ENCODE measurements at places on chromosomes 2 and 18.

DNA sequence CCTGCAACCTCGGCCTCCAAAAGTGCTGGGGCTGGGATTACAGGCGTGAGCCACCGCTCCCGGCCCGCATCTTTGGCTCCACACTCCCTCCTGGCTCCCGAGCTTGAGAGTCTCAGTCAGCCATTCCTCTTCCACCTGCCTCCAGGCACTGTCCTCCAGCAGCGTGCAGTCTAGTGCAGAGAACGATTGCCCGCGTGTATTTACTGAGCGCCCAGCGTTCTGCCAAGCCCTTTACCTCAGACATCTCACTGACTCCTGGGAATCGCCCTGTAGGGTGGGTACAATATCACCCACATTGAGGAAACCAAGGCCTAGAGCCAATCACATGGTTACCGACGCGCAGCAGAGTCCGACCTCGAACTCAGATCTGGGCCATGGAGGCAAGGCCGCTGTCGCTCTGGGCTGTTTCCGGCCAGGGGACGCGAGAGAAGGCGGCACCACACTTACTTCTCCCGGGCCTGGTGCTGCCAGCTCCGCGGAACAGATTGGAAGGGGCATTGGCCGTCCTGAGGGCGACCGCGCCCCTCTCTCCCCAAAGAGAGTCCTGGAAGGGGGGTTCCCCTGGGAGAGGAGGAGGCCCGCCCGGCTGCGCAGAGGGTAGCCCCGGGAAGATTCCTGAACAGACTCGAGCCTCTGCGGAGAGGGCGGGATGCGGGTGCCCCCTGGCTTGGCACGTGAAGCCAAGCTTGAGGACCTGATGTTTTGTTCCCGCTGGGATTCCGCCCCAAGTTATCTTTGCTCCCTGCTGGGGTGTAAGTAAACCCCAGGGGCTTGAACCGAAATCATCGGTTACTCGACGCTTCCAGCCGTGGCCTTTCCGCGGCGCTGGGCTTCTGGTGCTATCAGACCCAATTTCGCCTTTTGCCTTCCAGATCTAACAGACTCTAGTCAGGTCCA lies 5.2 kb upstream of the DLX2 start:
- no peak for DNase-seq

DNA sequence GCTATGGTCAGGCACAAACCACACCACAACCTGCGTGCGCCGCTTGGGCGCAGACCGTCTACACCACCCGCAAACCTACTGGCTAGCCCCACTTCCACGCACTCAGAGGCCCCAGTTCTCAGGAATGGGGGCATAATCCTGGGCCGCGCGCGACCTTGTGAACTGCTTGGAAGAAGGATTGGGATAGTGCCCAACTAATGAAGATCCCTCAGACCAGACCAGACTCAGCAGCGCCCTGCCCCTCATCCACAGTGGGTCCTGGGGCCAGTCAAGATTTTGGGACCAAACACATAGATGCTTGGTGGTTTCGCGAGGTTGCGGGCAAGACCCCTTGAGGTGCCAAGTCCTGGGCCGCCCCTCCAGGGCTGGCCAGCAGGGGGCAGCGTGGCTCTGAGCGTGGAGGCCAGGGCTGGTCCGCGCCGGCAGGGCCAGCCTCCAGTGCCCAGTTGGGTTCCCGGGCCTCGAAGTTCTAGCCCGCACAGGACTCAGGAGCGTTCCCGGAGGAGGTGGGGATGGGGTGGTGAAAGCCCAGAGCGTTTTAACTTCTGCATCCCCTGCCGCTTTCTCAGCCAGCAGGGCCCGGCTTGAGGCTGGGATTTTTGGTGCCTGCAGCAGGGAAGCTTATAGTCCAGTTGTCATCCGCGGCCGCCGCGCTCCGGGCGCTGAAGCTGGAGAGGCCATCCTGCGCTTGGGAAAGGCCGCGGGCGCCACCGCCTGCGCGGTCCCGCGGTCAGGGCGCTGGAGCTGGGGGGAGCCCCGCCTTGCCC lies 8.3 kb downstream of the OSR1 start:
- DNase-seq: peak; percentile 44

- DNase-seq: no peak
Measured at GRCh38 chr2:199113111-199113510, 344.6 kb downstream of the SATB2 start.

- DNase-seq: no peak
Measured at GRCh38 chr18:65439188-65439587, 311.6 kb upstream of the CDH7 start.

DNA sequence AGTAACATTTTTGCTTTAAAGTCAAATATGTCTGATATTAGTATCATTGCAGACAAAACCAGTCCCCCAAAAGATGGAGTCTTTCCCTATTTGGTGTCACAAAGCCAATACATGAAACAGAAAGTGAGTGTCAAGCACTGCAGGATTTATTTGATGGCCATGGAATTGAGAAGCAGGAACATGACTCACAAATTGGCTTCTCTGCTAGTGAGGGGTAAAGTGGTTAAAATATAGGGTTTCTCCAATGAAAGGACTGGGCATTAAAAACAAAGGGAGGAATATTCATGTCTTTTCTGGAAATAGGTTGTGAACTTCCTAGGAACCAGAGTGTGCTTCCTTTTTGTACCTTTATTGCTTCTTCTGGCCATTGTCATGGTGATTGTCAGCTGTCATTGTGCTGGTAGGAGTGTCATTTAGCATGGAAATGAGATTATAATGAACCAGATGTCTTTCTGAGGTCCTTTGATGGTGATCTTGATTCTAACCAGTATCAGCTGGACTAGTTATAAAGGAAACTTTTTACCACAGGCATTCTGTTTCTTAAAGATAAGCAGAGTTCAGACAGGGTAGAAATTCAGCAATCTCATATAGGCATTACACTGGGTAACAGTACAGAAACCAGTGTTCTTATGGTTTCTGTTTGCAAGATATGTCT lies 4.1 kb downstream of the REG1B start:
- DNase-seq: no peak

- no peak for DNase-seq
Measured at GRCh38 chr2:94996305-94997100, 29.0 kb upstream of the MAL start.

DNA sequence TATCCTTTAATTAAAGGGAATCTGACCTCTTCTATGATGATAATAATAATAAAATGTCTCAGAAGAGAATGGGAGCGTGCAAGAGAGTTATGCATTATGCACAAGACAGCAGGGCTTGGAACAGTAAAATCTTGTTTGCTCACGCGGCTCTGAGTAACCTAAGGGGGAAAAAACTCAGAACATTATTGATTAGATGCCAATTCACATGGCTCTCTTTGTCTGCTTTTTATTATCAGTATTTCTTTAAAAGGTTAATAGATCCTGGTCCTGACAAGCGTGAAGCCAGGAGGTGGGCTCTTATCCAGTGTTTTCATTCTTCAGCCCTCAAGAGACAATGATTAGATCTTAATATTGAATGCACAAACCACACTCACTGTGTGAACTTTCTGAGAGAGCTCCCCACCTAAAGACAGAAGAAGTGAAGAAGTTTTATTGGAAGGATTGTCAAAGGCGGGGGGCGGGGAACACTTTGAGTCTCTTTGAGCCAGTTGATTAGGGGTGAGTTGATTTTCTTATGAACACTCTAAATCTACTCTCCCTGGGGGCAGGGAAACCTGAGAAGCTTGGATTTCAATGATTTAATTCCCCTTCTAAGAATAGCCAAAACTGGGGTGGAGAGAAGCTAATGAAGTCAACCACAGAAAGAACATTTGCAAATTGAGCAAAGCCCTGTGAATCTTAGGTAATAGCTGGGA lies 127.5 kb upstream of the CTAGE1 start:
- no peak for DNase-seq

DNA sequence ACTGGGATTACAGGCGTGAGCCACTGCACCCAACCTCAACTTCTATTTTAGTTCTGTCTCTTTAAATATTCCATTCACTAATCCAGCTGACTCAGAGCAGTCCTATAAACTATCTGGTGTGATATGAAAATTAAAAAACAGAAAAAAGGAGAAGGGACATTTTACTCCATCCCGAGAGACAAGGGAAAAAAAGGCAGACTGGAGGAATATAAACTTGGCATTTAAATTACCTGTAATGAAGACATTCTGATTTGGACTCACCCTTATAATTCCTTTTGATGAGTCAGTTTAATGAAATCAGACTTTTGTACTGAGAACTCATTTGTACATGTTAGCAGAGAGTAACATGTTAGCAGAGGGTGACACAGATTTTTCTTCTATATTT lies 74.8 kb upstream of the RIOK3 start:
- DNase-seq: no peak

DNA sequence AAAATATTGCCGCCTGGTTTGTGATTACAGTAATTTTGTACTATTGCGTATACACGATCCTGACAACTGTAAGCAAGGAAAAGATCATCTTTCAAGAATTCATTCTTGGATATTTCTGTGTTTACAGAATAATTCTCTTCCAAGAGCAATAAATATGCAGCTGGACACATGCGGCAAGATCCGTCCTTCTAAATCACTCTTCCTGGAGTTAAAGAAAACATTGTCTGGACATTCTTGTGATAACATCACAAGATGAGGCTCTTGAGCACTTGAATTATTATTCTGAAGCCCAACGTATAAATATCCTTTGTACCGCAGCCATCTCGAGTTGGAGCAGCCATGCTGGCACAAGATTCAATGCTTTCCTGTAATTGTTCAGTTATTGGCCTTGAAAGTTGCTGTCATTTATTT lies 9.9 kb downstream of the FHL2 start:
- DNase-seq: no peak

DNA sequence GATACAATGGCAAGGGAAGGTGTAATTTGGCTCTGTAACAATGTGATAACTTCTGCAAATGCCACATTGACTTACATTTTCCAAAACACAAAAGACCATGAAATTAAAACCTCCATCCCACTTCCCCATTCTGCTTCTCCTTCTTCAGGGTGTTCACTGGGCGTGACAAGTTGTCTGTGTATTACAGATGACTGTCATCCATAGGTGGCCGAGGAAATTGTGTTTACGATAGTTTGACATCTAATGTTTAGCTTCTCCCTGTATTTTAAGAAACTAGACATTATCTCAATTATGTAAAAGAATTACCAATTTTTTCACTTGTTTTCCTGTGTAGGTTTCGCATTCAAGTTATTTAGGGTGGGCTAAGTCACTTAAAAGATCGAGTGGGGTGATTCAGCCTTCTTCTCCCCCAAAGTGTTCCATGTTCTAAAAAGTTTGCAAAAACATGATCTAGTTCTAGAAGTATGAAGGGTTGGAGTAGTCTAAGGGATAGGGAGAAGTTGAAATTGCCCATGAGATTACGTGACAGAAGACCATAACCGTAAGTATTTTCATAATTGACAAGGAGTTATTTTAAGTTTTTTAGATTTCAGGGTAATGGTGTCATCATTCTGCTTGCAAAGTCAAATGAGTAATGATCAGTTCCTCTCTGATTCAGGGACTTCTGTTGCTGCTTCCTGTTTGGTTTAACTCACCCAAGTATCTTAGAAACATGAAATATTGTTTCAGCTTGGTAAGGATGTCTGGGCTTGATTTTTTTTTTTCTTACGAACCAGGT lies 25.2 kb upstream of the CYTIP start:
- no peak for DNase-seq

DNA sequence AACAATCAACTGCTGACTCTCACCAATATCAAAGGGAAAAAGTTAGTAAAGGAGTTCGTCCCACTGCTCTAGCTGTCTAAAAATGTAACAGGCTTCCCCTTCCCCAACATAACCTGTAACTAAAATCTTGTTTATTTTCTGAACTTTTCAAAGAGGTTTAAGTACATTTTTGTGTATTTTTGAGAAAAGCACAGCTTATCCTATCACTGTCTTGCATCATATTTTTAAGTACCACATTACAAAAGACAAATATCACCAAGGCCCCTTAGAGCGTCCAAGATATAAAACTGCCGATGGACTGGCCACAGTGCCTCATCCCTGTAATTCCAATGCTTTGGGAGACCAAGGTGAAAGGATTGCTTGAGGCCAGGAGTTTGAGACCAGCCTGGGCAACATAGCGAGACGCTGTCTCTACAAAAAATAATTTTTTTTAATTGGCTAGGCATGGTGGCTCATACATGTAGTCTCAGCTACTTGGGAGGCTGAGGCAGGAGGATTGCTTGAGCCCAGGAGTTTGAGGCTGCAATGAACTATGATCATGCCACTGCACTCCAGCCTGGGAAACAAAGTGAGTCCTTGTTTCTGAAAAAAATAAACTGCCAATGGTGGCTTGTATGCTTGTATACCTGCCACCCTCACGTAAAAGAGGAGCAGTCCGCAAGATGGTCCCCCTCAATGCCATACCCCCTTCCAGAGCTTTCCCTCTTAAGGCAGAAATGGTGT lies 21.2 kb upstream of the LAPTM4A start:
- no peak for DNase-seq

DNA sequence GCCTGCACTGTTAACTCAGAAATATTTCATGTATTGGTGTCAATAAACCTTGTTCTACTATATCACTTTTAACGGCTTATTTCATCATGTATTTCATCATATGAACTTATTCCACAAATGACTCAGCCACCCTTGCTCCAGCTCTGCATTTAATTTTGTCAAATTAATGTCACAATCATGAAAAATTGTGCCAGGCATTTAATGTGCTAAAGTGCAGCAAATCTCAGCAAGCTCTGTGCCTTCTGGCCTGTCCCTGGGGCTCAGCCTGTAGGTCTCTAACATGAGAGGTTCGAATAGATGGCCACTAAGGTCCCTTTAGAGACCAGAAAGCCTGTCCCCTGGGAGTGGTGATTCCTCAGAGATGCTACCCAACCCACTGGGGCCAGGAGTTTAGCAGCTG lies 28.6 kb downstream of the BOD1L2 start:
- DNase-seq: no peak

DNA sequence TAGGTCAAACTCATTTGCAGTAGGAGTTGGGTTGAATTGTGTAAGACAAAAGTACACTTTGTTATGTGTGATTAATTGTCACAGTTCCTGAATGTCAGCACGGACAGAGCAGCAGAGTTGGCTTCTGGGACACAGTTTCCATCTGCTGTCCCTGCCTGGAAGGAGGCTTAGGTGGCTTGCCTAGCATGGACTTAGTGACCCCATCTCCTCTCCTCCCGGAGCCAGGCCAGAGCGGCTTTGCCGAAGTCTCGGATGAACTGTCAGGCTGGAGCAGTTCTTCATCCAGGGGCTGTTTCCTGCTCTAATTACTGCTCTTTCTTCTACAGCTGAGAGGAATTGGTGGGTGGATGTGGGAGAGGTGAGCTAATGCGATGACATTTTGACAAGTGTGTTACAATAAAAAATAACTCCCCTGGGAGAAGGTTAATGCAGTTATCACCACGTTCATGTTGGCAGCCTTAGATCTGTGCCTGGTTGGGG lies 102.0 kb downstream of the SH3RF3 start:
- no peak for DNase-seq

- no peak for DNase-seq
Measured at GRCh38 chr2:111712940-111713515, 171.0 kb downstream of the ANAPC1 start.

- no peak for DNase-seq
Measured at GRCh38 chr18:33459612-33460011, 19.1 kb upstream of the CCDC178 start.
